Tibial nerve (tissue), 4 donors: ENCODE measurements at places on chromosomes 4 and X. TPM values are rescaled to one million over a fixed set of nuclear protein-coding genes. Genes with fewer than 3 reads are reported as not detected.

Gene KDR
- 85.7 TPM for total RNA-seq

Gene METAP1
- total RNA-seq, result 16.4 TPM

Gene FRAS1
- 5.7 TPM for total RNA-seq

Gene MGARP
- not detected for total RNA-seq

Gene PDLIM3
- total RNA-seq, result 52.8 TPM

Gene FOXR2
- not detected for total RNA-seq

GRCh38 chr4:176090115-176090514 lies 24.5 kb downstream of the WDR17 start:
- H3K27ac ChIP-seq, result no peak overlapping the region
- H3K4me3 ChIP-seq, result no peak overlapping the region
- no peaks in the 10 kb centered on the region for H3K36me3 ChIP-seq
- H3K4me1 ChIP-seq, result no peaks in the 10 kb centered on the region
- DNase-seq, result no peak
- no peaks in the 10 kb centered on the region for H3K27me3 ChIP-seq

DNA sequence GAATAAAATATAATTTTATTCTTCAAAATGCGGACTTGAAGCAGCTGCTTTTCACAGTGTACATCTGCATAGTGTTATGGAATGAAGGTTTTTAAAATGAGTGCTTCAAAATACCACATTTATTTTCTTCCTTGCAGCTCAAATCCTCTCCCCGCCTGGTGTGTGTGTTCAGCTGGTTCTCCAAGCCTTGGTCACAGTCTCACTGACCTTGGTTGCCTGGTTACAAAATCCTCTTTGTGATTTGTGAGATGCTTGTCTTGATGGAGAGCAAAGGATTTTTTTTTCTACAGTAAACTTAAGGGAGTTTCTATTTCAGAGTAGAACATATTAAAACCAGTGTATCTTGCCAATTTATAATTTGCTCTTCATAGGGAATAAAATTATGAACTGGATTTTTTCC lies 139.2 kb downstream of the PCDH18 start:
- H3K27me3 ChIP-seq, result no peaks in the 10 kb centered on the region
- peak; percentile 34 for DNase-seq
- no peaks in the 10 kb centered on the region for H3K36me3 ChIP-seq

- no peaks in the 10 kb centered on the region for H3K4me1 ChIP-seq
- no peak overlapping the region for H3K4me3 ChIP-seq
- DNase-seq, result no peak
Measured at GRCh38 chrX:44585866-44586265, 43.2 kb upstream of the FUNDC1 start.

DNA sequence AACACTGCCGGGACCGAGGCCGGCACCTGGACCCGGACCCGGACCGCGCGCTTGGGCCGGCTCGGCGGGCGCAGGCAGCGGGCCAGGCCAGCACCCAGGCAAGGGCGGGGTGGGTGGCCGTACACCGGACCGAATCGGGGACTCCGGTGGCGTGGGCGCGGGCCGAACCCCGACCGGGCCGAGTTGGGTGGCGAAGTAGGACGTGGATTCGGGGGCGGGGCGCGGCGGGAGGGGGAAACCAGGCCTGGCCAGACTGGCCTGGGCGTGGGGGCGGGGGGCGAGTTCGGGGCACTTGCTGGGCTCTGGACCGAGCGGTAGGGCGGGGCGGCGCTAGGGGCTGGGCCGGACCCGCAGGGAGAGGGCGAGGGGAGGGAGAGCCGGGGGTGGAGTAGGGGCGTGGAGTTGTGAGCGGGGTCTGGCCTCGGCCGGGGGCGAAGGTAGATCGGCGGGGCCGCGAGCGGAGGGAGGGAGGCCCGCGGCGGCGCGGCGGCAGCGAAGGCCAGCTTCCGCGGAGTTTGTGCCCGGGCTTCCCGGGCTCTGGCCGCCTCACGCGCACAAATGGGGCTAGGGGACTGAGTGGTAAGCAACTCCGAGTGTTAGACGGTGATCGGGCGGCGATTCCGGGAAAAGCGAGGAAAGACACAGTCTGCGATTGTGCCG lies 1.8 kb upstream of the BCORL1 start:
- no peaks in the 10 kb centered on the region for H3K36me3 ChIP-seq
- H3K27me3 ChIP-seq, result no peaks in the 10 kb centered on the region
- H3K4me1 ChIP-seq, result peaks cover 11% of the 10 kb centered on the region
- H3K4me3 ChIP-seq, result peak overlapping the region; percentile 55
- DNase-seq, result peak; percentile 23

DNA sequence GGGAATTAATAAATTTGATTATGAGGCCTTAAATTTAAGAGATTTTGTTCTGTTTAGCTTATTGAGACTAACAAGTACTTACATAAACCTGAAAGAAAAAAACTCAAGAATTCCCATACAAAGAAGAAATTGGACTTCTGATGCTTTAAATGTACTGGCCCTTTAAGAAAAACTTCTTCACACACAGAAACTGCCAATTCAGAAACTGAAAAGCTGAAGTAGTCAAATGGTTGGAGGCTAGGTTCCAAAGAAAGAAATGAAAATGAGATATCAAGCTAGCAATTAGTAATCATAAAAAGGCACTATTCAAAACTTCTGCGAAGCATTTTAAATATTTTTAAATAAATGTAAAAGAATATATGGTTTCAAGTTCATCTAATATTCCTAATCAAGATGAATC lies 151.3 kb downstream of the THOC2 start:
- no peaks in the 10 kb centered on the region for H3K27me3 ChIP-seq
- no peaks in the 10 kb centered on the region for H3K36me3 ChIP-seq
- no peaks in the 10 kb centered on the region for H3K4me1 ChIP-seq
- no peak overlapping the region for H3K27ac ChIP-seq
- no peak for DNase-seq
- H3K4me3 ChIP-seq, result no peak overlapping the region

- no peaks in the 10 kb centered on the region for H3K4me1 ChIP-seq
- no peaks in the 10 kb centered on the region for H3K27me3 ChIP-seq
- DNase-seq, result no peak
- no peak overlapping the region for H3K4me3 ChIP-seq
- no peak overlapping the region for H3K27ac ChIP-seq
Measured at GRCh38 chr4:107774681-107775080, 50.1 kb upstream of the SGMS2 start.

- no peak overlapping the region for H3K27ac ChIP-seq
- DNase-seq, result no peak
- no peaks in the 10 kb centered on the region for H3K27me3 ChIP-seq
- no peaks in the 10 kb centered on the region for H3K4me1 ChIP-seq
- H3K4me3 ChIP-seq, result no peak overlapping the region
Measured at GRCh38 chr4:150827226-150827625, 187.9 kb downstream of the LRBA start.

DNA sequence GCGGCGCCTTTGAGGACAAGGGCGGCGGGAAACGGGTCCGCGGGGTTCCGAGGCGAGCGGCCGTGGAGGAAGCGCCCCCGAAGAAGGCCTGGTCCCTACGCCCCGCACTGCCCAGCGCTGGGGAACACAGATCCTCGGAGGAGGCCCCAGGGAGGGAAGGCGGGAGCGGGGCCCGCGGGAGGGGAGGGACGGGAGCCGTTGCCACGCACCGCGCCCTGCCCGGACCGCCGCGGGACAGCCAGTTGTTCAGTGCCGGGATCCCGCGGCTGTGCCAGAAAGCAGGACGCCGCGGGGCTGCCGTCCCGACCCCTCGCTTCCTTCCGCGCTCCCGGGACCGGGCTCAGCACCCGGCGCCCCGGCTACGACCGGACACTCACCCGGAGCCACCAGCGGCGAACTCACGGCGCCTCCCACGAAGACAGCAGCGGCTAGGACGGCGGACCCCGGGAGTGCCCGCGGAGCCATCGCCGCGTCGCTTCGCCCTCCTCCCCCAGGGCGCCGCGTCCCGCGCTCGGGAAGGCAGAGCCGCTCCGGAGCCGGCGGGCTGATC lies 278 bp downstream of the RELL1 start:
- no peaks in the 10 kb centered on the region for H3K27me3 ChIP-seq
- DNase-seq, result peak; percentile 34

GRCh38 chrX:136395271-136395670 lies 92.5 kb upstream of the BRS3 start:
- no peak overlapping the region for H3K4me3 ChIP-seq
- H3K36me3 ChIP-seq, result no peaks in the 10 kb centered on the region
- H3K27ac ChIP-seq, result no peak overlapping the region
- no peaks in the 10 kb centered on the region for H3K27me3 ChIP-seq
- no peak for DNase-seq

DNA sequence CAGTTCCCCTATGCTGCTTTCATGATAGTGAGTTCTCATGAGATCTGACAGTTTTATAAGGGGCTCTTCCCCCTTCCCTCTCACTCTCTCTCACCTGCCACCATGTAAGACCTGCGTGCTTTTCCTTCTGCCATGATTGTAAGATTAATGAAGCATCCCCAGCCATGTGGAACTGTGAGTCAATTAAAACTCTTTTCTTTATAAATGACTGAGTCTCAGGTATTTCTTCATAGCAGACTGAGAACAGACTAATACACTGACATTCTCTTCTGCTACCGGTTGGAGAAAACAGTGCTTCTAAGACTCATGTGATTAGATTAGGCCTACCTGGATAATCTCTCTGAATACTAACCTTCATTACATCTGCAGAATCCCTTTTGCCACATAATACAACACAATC lies 45.4 kb upstream of the TRPC5OS start:
- H3K4me3 ChIP-seq, result no peak overlapping the region
- H3K36me3 ChIP-seq, result no peaks in the 10 kb centered on the region
- no peaks in the 10 kb centered on the region for H3K27me3 ChIP-seq
- H3K27ac ChIP-seq, result no peak overlapping the region
- no peaks in the 10 kb centered on the region for H3K4me1 ChIP-seq
